LNCaP clone FGC (cell line): ENCODE measurements at places on chromosomes 2 and 18.
A peak's percentile ranks its signal among the peaks of the same experiment; 100 is the strongest.

DNA sequence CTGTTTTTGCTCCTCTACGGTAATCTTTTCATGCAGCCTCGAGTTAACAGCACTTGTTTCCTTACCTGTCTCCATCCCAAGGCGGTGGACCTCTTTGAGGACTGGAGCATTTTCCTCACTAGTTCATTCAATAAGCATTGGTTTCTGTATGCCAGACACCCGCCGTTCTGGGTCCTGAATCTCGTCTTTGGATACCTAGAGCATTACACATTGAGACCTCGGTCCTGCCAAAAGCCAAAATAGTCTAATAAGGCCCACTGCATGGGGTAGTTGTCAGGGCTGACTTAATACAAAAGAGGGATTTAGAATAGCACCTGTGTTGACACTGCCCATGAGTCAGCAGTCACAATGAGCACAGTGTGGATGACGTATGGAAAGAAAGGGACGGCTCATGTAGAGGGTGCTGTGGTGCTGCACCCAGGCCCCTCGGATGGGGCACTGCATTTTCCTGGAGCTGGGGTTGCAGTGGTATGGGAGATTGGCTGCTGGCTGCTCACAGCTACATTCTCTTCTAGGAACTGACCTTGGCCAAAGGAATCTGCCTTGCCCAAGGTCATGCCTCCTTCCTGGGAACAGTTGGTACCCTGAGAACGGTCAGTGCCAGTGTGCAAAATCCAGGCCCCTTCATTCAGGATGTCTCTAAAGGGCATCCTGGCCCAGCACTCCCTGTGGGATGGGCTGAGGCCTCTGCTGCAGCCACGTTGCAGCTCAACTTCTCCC, 126.9 kb upstream of the NCK2 start:
- DNase-seq: no peak

- no peak for DNase-seq
Observed at GRCh38 chr2:157809212-157809611, 66.9 kb downstream of the ACVR1 start.

- no peak for DNase-seq
Observed at GRCh38 chr2:8606649-8607550, 75.0 kb upstream of the ID2 start.

GRCh38 chr18:79867666-79868065, 69.9 kb downstream of the KCNG2 start:
- no peak for DNase-seq

- DNase-seq: no peak
Observed at GRCh38 chr2:110872521-110872920, 140.1 kb downstream of the ACOXL start.

GRCh38 chr2:175769200-175769599, 232.9 kb downstream of the LNPK start:
- DNase-seq: no peak

DNA sequence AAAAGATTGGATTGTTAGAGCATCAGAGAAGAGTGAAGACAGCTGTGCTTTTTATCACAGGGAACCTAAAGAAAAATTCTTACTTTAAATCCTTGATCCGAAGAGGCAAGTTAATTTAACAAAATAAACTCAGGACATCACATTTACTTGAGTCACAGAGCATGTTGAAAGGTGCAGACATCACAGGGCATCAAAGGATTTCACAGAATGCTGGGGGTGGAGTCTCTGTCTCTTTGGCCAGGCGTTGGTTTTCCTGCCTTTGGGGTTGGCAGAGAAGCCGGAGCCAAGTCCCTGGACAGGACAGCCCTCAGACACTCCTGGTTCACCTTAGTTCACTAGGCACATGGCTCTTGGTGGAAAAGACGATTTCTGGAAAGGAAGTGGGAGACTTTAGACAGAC, 56.3 kb downstream of the SH3RF3 start:
- DNase-seq: no peak

DNA sequence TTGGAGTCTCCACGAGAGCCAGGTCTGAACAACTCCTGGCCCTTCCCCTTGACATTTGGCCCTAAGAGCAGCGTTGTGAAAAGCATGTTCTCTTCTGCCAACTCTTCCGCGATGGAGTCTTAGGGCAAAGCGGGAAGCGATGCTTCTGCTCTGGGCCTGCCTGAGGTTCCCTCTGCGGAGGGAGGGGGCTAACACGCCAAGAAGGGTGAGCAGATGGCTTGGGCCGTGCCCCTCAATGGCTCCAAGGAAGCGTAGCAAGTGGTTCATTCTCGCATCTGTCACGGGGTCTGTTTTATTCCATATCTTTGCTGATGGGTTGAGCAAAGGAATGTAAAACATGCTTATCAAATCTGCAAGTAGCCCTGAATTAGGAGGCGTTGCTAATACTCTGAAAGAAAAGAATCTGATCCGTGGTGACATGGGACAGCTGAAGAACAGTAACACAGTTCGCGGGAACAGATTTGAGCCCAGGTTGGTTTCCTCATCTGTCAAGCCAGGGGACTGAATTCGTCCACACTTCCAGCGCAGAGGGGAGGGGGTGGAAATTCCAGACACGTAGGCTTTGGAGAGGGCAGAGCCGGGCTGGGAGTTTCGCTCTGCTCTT, 38.0 kb downstream of the DNMT3A start:
- no peak for DNase-seq

DNA sequence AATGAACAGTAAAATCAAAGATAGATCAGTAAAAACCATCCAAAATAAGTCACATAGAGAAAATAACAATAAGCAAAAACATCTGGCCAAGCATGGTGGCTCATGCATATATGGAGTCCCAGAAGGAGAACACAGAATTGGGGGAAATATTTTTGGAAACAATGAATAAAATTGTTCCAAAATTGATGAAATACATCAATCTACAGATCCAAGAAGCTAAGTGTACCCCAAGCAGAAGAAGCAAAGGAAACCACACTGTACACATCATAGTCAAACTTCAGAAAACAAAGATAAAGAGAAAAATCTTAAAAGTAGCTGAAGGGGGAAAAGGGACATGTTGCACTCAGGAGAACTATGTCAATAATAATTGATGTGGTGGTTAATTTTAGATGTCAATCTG, 80.4 kb upstream of the RMP24 start:
- DNase-seq: no peak

GRCh38 chr2:206164261-206164862, 4.7 kb downstream of the EEF1B2 start:
- no peak for DNase-seq

DNA sequence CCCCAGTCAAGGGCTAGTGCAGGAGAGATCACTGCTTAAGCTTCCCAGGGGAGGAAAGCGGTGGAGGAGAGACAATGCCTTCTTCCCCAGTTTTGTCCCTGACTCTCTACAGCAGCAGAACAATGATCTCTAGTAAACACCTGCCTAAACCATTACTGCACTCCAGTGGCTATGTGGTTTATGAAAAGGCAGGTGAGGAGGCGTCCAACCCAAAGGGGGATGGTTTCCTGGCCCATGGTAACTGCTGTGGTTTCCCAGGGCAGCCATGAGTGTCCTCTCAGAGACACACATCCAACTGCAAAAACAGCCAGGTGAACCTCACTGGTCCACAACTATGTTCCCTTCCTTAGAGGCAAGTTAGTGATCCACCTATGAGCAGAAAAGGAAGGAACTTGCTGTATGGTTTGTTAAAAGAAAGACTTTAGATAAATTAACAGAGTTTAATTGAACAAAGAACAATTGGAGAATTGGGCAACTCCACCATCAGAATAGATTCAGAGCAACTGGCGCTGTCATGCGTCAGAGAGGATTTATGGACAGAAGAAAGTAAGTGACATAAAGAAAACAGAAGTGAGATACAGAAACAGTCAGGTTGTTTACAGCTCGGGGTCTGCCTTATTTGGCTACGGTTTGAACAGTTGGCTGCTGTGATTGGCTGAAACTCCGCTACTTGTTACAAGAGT, 4.8 kb upstream of the TTC39C start:
- no peak for DNase-seq

DNA sequence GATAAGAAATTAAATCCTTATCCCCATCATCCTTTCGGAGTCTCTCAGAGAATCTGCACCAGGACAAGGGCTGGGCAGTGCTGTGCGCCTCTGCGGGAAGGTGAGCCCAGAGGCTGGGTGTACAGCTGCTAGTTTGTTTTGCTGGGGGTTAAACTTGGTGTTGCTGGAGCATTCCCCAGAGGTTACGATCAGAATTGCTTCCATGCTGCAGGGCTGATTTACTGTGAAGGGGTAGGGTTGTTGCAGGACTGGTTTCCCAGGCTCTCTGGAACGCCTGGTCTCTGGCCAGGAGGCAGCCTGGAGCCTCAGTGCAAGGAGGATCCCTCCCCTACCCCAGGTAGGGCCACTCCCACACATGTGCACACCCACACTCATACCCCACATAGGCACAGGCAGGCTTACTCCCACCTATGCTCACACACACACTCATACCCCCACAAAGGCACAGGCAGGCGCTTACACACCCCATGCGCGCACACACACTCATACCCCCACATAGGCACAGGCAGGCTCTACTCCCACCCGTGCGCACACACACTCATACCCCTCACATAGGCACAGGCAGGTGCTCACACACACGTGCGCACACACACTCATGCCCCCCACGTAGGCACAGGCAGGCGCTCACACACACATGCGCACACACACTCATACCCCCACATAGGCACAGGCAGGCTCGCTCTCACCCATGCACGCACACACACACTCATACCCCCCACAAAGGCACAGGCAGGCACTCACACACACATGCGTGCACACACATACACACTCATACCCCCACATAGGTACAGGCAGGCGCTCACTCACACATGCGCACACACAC, 11.3 kb downstream of the CNNM4 start:
- peak; percentile 90 for DNase-seq

- no peak for DNase-seq
Observed at GRCh38 chr2:150486539-150487484, 655 bp downstream of the RND3 start.

DNA sequence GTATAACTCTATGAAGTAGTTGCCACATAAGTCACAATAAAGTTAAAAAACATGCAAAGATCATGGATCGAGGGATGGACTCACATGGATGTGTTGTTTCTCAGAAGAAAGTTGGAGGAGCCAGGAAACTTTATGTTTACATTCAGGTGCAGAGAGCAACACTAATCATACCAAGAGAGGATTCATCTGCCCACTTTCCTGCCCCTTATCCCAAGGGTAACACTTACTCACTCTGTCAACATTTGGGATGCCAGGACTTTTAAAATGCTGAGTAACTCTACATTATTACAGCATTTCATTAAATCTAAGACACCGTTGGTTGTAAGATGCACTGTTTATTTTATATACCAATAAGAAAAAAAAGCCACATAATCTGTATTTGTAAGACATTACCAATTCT, 170.4 kb downstream of the KCNE4 start:
- no peak for DNase-seq

GRCh38 chr2:224449212-224450147, 47.6 kb upstream of the FAM124B start:
- peak; percentile 75 for DNase-seq

- no peak for DNase-seq
Observed at GRCh38 chr2:142866426-142866825, 11.0 kb upstream of the KYNU start.

GRCh38 chr2:20844246-20844645, 21.3 kb upstream of the LDAH start:
- no peak for DNase-seq

- no peak for DNase-seq
Observed at GRCh38 chr2:130327703-130328527, 14.8 kb upstream of the IMP4 start.

- no peak for DNase-seq
Observed at GRCh38 chr2:141517180-141517851, 613.5 kb downstream of the LRP1B start.

DNA sequence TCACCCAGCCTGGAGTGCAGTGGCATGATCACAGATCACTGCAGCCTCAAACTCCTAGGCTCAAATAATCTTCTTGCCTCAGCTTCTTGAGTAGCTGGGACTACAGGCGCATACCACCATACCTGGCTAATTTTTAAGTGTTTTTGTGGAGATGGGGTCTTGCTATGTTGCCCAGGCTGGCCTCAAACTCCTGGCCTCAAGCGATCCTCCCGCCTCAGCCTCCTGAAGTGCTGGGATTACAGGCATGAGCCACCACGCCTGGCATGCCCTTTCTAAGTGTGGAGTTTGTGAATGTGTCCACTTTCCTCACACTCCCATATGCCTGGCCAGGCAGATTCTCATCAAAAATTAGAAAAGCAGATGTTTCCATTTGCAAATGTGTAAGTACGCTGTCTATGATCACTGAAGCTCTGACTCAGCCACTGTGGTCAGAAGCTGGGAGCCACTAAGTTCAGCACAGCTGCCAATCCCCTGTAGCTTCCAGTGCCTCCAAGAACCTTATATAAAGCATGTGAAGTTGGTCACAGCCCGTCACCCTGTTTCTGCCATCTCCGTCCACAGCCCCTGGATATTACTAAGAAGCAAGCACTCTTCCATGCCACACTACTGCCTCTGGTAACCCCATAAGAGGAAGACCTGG, 155.4 kb downstream of the FAM210A start:
- no peak for DNase-seq

GRCh38 chr2:164826293-164827243, 15.1 kb downstream of the COBLL1 start:
- DNase-seq: peak; percentile 93

- no peak for DNase-seq
Observed at GRCh38 chr2:2464643-2465042, 133.6 kb upstream of the MYT1L start.

DNA sequence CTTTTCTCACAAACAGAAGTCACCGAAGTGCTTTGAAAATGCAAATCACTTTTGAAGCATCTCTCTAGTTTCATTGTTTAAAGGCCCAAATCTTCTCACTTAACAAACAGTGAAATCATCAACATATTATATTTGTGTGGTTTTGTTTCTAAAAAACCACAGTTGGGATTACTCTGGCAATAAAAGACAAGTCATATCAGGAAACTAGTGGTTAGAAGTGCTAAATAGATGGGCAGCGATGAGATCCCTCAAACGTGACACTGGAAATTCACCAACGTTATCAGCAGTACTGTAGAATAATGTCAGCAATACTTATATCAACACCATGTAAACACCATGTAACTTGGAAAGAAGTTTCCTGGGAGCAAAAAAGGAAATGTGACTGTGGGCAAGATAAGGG, 893.5 kb downstream of the SUCLG1 start:
- no peak for DNase-seq

DNA sequence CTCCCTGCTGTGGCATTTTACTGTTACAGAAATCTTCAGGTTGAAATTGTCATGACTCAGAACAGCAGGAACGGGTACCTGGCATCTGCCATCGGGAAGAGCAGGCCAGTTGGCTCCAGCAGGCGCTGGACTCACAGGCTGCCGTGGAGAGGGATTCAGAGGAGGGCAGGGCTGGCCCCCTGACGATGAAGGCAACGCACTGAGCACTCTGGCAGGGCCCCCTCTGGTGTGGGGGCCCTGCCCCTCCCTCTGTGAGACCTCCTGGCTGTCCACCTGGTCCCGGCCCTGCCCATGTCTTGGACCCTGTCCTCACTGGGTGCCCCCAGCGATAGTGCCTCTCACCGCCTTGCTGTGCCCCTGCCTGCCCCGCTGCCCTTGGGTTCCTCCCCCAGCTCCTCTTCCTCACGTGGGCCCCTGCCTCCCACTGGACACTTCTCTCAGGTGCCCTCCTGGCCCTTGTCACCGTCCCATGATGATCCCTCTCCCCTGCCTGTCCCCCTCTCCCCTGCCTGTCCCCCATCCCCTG, 23.3 kb upstream of the ALLC start:
- DNase-seq: no peak

- DNase-seq: no peak
Observed at GRCh38 chr2:84874381-84875212, 6.3 kb downstream of the TRABD2A start.
